ENCODE measurements at places on chromosomes 13 and 19. TPM values are rescaled to one million over a fixed set of nuclear protein-coding genes. Genes with fewer than 3 reads are reported as not detected.
A peak's percentile ranks its signal among the peaks of the same experiment; 100 is the strongest.

Gene ANKLE1
- total RNA-seq, result 3.6 TPM

Gene FUT1
- 4.3 TPM for total RNA-seq

DNA sequence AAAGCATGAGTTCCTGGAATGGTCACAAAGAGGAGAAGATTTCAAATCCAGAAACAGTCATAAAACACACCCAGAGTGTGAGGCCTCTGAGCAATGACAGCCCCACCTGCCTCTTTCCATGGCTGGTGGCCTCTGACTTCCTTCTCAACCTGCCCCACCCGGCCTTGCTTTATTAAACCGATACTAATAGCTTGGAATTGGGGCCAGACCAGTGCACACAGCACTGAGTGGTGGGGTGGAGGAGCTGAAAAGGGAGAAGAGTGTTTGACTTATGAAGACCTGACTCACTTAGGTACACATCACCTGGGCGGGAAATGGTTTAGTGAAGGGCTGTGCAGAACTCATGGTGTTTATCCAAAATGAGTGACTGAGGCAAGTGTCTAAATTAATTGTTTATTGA is 20.7 kb upstream of the CEACAM6 start:
- peaks cover 2% of the 10 kb centered on the region for H3K36me3 ChIP-seq
- no peak overlapping the region for H3K4me3 ChIP-seq
- DNase-seq, result no peak
- no peaks in the 10 kb centered on the region for H3K4me1 ChIP-seq
- H3K27me3 ChIP-seq, result no peaks in the 10 kb centered on the region

GRCh38 chr13:75334634-75335447 is 147.1 kb downstream of the TBC1D4 start:
- H3K4me3 ChIP-seq, result no peak overlapping the region
- DNase-seq, result no peak
- H3K27me3 ChIP-seq, result no peaks in the 10 kb centered on the region
- peaks cover 5% of the 10 kb centered on the region for H3K4me1 ChIP-seq
- no peak overlapping the region for H3K27ac ChIP-seq

Gene TTC9B
- not detected for total RNA-seq

- DNase-seq, result no peak
- H3K4me1 ChIP-seq, result no peaks in the 10 kb centered on the region
- H3K27ac ChIP-seq, result no peak overlapping the region
- no peak overlapping the region for H3K4me3 ChIP-seq
These were observed 980.4 kb downstream of the SLITRK5 start for GRCh38 chr13:88651531-88651930.

Gene OR7D2
- 1.8 TPM for total RNA-seq

Gene TEX26
- not detected for total RNA-seq

DNA sequence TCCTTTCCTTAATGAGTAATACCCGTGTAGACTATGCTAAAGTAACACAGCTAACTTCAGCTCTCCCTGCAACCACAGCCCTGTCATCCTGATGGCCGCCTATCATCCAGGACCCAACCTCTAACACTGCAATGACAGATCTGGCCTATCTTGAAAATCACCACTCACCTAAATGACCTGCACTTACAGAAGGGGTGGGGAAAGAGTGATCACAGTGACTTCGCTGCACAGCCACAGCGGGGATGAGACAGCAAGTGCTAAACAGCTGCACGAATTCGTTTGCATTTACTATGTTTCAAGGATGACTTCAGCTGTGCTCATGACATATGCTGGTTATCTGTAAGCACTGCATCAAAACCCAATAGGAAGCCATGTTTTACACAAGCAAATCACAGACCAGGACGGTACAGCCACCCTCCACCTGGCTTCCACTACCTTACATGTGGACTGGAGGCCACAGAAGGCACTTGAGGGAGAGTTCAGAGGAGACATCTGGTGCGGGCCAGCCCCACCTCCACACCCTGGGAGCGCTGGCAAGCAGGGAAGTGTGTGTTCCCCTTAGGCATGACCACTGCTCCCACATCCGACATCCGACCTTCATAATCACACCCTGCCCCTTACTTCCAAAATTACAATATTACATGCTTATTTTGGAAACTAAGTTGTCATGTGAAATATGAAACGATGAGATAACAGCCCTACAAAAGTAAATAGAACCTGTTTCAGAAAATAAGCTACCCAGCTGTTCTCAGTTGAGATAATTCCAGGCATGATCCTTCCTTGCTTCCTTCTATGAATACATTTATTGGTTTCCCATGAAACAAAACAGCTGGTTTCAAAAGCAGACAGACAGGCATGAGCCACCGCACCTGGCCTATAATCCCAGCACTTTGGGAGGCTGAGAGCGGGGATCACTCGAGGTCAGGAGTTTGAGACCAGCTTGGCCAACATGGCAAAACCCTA is 95.7 kb downstream of the STK24 start:
- H3K4me1 ChIP-seq, result peaks cover 71% of the 10 kb centered on the region
- peaks cover 2% of the 10 kb centered on the region for H3K36me3 ChIP-seq
- peak overlapping the region; percentile 70 for H3K27ac ChIP-seq
- DNase-seq, result no peak
- H3K4me3 ChIP-seq, result no peak overlapping the region

DNA sequence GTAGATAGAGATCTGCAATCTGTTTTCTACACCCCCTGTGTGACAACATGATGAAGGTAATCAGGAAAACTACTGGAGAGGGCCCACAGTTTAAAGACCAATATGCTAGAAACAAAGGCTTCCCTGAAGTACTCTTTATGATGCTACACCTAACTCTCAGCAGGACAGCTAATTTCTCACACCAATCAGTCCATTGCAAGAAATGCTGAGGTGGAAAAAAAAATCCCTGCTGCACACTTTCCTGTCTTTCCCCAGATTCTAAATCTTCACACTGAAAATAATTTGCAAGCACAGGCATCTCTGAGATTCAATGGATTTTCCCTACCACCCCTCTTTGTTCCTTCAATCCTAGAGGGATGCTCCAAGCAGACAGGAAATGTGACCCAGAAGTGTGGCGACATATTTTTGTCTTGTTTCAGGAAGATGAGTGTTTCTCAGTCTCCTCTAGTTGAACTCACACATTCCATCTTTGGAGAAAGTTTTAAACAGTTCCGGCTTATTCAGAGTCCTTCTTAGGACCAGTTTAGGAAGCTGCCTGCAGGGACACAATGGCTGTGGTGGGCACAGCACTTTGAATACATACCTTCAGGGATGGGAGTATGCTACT is 671.6 kb downstream of the DIAPH3 start:
- DNase-seq, result no peak
- no peak overlapping the region for H3K4me3 ChIP-seq
- H3K27me3 ChIP-seq, result no peaks in the 10 kb centered on the region

Gene SLC44A2
- total RNA-seq, result 342 TPM

GRCh38 chr13:47289567-47289966 is 392.7 kb upstream of the HTR2A start:
- no peak overlapping the region for H3K4me3 ChIP-seq
- no peaks in the 10 kb centered on the region for H3K36me3 ChIP-seq
- DNase-seq, result no peak
- H3K27ac ChIP-seq, result no peak overlapping the region
- H3K27me3 ChIP-seq, result no peaks in the 10 kb centered on the region

Gene PPM1N
- total RNA-seq, result 0.38 TPM

Gene TNFRSF19
- 43.5 TPM for total RNA-seq

DNA sequence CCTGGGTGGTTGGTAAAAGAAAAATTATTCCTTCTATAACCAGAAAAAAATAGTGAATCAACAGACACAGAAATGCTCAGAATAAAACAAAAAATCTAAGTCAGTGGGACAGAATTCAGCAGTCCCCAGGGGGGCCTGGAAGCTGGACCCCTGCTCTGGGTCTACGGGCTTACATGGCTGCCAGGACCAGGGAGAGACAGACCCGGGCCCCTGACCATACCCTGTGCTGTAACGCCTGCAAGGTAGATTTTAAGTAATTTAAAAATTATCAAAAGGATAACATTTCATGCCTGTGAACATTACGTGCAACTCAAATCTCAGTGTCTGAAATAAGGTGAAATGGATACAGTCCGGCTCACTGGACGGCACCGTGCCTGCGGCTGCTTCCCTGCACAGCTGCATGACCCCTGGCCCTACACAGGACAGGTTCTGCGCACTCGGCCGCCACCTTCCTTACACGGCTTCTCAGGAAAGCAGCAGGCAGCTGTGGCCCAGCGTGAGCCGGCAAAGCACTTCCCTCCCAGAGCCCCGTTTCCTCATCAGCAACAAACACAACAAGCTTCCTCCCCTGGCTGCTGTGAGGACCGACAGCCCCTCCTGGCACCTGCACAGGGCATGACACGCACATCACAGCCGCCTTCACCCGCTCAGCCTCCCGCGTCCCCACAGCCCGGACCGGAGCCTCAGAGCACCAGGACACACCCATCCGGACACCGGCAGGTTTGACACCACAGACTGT is 22.2 kb downstream of the RASA3 start:
- H3K4me1 ChIP-seq, result peaks cover 29% of the 10 kb centered on the region
- DNase-seq, result no peak
- H3K27ac ChIP-seq, result no peak overlapping the region
- peaks cover 2% of the 10 kb centered on the region for H3K27me3 ChIP-seq
- H3K36me3 ChIP-seq, result no peaks in the 10 kb centered on the region

GRCh38 chr13:80251403-80251802 is 89.5 kb downstream of the SPRY2 start:
- peaks cover 10% of the 10 kb centered on the region for H3K4me1 ChIP-seq
- no peaks in the 10 kb centered on the region for H3K27me3 ChIP-seq
- H3K36me3 ChIP-seq, result no peaks in the 10 kb centered on the region
- H3K27ac ChIP-seq, result no peak overlapping the region
- no peak overlapping the region for H3K4me3 ChIP-seq
- no peak for DNase-seq

GRCh38 chr19:52138278-52138982 is 1.3 kb downstream of the ZNF616 start:
- DNase-seq, result peak; percentile 59
- H3K27ac ChIP-seq, result peak overlapping the region; percentile 99
- H3K4me3 ChIP-seq, result peak overlapping the region; percentile 96
- H3K27me3 ChIP-seq, result no peaks in the 10 kb centered on the region
- peaks cover 47% of the 10 kb centered on the region for H3K36me3 ChIP-seq

DNA sequence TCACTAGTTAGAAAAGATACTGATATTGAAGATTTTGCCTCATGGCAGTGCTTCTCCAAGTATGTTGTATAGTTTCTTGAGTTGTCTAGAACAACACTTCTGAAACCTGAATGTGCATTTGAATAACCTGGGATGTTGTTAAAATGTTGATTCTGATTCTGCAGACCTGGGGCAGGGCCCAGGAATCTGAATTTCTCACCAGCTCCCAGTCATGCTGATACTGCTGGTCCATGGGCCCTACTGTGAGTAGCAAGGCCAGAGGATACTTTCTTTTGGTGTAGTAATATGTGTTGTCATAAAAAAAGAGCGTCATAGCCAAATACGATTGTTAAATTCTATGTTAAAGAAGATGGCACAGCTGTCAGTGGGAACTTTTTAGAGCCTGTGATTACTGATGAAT is 41.6 kb upstream of the C1QTNF9 start:
- no peak overlapping the region for H3K4me3 ChIP-seq
- H3K36me3 ChIP-seq, result no peaks in the 10 kb centered on the region
- H3K4me1 ChIP-seq, result peaks cover 42% of the 10 kb centered on the region
- no peaks in the 10 kb centered on the region for H3K27me3 ChIP-seq
- H3K27ac ChIP-seq, result no peak overlapping the region

DNA sequence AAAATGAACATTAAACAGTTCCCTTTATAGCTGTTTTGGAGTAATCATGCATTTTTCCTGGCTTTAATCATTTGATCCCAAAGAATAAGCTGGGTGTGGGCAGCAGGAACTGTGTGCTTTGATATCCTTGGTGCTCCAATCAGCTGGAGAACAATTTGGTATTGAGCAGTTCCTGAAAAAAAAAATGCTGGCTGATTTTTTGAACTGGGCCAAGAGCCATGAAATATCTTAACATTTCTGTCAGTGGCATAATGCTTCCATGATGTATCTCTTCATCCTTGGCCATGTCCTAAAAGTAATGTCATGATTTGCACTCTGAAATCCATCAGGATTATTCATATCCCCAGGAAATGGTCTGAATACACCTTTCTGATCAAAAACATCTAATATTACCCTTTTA is 134.7 kb downstream of the LHFPL6 start:
- no peak overlapping the region for H3K4me3 ChIP-seq
- peaks cover 10% of the 10 kb centered on the region for H3K4me1 ChIP-seq
- no peak for DNase-seq
- no peaks in the 10 kb centered on the region for H3K27me3 ChIP-seq
- H3K27ac ChIP-seq, result no peak overlapping the region
- peaks cover 2% of the 10 kb centered on the region for H3K36me3 ChIP-seq

- H3K4me3 ChIP-seq, result no peak overlapping the region
- no peaks in the 10 kb centered on the region for H3K27me3 ChIP-seq
- no peak for DNase-seq
- H3K4me1 ChIP-seq, result peaks cover 4% of the 10 kb centered on the region
- H3K36me3 ChIP-seq, result peaks cover 5% of the 10 kb centered on the region
- H3K27ac ChIP-seq, result peak overlapping the region; percentile 58
These were observed 1730.1 kb downstream of the SLITRK5 start for GRCh38 chr13:89401264-89401675.

DNA sequence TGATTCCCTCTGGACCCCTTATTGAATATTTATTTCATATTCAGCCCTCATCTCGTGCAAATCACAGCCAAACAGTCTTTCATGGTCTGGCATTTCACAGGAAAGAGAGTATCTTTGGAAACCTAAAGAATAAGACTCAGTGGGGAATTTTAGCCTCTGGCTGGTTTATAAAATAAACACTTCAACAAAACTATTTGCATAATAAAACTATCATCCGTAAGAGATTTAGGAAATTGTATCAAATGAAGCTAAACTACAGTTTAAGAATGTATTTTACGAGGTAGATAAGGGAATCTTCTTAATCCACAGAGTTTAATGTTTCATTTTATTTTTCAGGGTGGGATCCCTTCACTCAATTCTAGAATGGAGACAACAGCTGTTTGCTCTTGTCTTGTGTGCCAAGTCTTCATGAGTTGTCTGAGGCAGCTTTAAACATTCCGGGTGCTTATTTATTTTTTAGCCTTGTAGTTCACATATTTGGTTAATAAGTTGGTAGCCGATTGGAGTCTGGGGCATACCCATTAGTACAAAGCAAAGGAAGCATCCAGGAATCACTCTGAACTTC is 634.4 kb upstream of the KLF12 start:
- peaks cover 2% of the 10 kb centered on the region for H3K27me3 ChIP-seq
- no peak overlapping the region for H3K4me3 ChIP-seq
- H3K4me1 ChIP-seq, result peaks cover 12% of the 10 kb centered on the region
- DNase-seq, result no peak
- H3K36me3 ChIP-seq, result no peaks in the 10 kb centered on the region

- H3K36me3 ChIP-seq, result no peaks in the 10 kb centered on the region
These were observed 53.9 kb upstream of the KLHL1 start for GRCh38 chr13:70162141-70162540.

Gene ZNF490
- total RNA-seq, result 13.6 TPM
